ENCODE measurements at places on chromosomes 4 and X.

- no peak for DNase-seq
Measured at GRCh38 chr4:11821772-11822430, 393.2 kb upstream of the HS3ST1 start.

DNA sequence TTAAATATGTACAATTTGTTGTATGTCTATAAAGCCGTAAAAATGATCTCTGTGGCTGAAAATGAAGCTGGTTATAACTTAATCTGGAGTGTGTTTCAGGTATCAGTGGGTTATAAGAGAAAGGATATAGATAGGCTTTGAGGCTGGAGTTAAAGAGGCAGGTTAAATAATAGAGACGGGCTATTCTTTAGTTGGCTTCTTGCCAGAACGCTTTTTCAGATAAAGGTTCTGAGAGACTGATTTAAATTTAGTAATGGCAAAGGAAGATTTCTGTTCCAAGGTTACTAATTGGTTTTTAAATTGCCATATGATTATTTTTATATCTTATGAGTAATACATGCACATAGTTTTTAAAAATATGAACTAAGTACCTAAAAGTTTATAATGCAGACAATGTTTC is 117.4 kb downstream of the AWAT2 start:
- DNase-seq, result no peak

DNA sequence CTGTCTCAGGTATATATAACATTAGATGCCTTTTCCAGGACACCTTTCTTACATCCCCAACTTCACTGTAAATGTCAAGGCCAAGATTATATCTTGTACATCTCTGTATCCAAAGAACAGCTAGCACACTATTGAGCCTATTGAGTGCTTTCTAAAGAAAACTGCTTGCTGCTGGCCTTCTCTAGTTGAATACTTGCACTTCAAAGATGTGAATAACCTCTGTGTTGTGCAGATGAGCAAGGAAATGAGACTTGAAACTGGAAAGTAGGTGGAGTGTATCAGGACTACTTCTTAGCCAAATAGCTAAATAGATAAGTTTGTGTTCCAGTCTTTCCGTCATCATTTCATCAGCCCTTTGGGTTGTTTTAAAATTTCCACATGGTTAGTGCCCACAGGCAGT is 704.4 kb upstream of the AMOT start:
- DNase-seq, result no peak

- peak; percentile 16 for DNase-seq
Measured at GRCh38 chr4:110275871-110276270, 77.5 kb upstream of the ELOVL6 start.

GRCh38 chr4:114464726-114465272 is 133.8 kb upstream of the UGT8 start:
- no peak for DNase-seq

- DNase-seq, result no peak
Measured at GRCh38 chr4:112677519-112678091, 40.7 kb downstream of the LARP7 start.

DNA sequence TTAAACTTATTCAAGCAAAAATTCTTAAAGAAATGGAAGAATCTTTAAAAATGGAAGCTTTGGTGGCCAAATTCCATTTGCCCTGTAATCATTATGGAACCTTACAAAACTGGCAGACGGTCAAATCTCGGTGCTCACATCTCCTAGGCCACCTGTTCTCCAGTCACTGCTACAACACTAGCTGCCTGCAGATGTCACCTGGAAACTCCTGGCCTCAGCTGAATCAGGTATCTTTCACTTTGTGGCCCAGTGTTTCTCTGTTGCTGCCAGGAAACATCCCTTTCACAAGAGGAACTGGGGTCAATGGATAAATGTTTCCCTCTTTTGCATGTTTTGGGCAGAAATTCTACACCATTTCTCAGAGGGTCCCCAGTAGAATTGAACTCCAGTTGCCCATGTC is 4.2 kb upstream of the CXCL3 start:
- DNase-seq, result no peak

GRCh38 chrX:106898462-106898861 is 4.7 kb downstream of the RIPPLY1 start:
- peak; percentile 61 for DNase-seq

DNA sequence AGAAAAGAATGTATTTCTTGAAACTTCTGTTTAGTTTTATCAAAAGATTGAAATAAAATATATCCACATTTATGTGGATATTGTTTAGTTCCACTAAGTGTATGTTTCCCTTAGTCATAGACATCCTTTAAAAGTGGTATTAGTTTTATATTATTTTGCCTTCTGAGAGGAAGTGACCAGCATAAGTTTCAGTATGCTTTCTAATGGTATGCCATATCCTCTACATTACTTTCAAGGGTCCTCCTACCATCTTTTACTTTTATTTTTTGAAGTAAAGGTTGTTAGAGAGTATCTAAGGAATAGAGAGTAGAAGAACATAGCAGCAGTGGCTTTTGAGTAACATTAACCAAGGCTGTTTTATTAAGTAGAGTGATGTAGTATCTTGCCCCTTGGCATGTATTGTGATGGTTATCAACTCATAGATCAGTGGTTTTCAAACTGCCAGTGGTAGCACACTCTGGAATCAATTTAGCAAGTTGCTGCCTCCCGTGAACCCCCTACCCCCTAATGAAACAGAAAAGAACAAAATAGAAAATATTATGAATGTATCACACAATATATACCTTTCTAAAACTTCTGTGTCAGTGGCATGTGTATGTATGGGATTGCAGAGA is 44.8 kb downstream of the RBPJ start:
- DNase-seq, result no peak

GRCh38 chr4:150782921-150783320 is 201.0 kb downstream of the MAB21L2 start:
- no peak for DNase-seq
